Stimulated activated CD4-positive, alpha-beta T cell treated with anti-CD3 and anti-CD28 coated beads, Interleukin-1b, Interleukin-23, amount 100 ng/mL, for 1 hour (primary cell): ENCODE measurements at places on chromosomes 1 and 21.

- no peak for DNase-seq
Observed at GRCh38 chr1:170284016-170284415, 138.3 kb downstream of the NTMT2 start.

GRCh38 chr1:87763483-87763882 lies 434.8 kb downstream of the LMO4 start:
- no peak for DNase-seq

DNA sequence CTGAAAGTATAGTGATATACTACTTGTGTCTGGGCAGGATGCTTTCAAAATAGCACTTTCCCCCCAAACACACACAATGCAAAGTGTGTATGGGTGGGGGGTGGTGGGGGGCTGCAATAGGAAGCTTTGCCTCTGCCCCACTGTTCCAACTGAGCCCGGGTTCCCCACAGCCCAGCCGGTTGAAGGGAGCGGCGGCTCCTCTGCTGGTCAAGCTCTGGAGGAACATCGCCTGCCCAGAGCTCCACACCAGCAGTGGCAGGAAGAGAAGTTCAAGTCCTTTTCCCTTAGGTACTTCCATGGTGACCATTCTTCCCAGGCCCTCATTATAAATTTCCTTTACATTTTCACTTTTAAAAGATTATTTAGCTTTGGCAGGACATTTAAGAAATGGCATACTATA lies 74.9 kb downstream of the CAPZB start:
- DNase-seq, result no peak

DNA sequence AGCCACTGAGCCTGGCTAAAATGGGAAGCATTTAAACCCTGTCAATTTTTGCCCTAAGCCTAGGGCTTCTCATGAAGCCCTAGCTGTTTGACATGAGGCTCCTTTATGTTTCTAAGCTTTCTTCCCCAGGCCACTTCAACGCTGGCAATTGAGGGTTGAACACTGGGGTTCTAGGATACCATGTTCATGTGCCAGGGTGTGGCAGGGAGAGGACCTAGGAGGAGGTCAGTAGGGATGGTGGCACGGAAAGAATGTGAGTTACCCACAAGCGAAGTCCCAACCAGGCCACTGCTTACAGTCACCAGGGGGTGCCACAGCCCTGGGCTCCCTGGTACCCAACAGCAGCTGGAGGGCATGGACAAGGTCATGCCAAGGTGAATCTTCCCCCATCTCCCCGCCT lies 90.8 kb upstream of the AJAP1 start:
- DNase-seq, result no peak

DNA sequence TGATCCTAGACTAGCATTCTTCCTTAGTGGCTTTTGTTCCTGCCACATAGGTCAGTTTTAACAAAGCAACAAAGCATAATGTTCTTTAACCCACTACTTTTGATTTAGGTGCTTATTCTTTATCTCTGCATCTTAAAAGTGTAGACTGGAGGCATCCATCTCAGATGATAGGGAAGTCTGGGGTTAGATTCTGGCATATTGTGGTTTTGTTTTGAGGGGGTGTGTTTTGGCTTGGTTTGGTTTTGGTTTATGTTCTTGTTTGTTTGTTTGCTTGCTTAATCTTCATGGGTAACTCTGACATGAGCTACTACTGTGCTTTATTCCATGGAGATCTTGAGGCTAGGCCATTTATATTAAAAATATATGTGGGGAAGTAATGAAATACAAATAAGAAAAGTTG lies 40.3 kb upstream of the MYOCOS start:
- no peak for DNase-seq

- no peak for DNase-seq
Observed at GRCh38 chr1:111921948-111922347, 67.5 kb downstream of the KCND3 start.

DNA sequence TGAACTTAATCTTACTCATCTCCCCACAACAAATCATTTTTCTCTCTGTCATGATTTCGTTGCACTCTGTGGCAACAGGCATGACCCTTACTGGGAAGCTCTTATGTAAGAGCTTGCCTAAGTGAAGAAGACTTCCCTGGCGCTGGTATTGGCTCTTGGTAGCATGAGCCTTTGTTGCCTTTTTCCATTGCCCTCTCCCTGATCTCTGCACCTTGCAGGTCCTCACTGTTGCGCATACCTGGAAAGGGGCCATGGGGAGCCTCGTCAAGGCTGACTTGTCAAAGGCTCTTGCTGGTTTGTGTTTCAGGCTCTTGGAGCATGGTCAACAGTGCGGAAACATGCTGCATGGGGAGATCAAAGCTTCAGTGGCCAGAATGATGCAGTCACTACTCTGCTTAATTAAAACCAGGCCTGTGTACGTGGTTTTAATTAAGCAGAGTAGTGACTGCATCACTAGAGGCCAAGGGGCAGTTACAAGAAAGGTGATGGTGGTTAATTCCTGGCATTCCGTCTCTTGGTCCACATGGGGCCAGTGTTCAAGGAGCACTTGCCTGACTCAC lies 141.3 kb downstream of the SPATA46 start:
- no peak for DNase-seq

- DNase-seq, result no peak
Observed at GRCh38 chr1:55235722-55236121, 20.6 kb upstream of the USP24 start.

GRCh38 chr1:21620496-21620895 lies 48.7 kb downstream of the RAP1GAP start:
- no peak for DNase-seq

DNA sequence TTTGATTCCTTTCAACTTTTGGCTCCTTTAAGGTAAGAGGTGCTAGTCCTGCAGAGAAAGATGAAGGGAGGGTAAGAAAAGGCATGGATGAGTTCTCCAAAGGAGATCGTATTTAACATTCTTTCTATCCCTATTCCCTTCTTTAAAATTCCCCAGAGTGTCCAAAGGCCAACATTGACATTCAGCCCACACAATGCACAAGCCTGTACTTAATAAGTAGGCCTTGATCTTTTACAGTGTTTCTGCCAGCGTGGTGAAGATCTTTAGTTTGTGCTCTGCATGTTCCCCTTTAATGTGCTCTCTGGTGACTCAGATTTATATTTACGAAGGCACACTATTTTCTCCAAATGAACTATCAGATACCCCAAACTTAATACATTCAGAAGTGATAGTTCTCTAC lies 582.5 kb upstream of the RGS18 start:
- DNase-seq, result no peak

GRCh38 chr1:28848416-28848815 lies 36.4 kb downstream of the OPRD1 start:
- DNase-seq, result no peak

GRCh38 chr1:117556341-117556740 lies 49.5 kb upstream of the TENT5C start:
- no peak for DNase-seq
